NCI-H2081 (cell line): ENCODE measurements at places on chromosomes 3 and 15.
A peak's percentile ranks its signal among the peaks of the same experiment; 100 is the strongest.

DNA sequence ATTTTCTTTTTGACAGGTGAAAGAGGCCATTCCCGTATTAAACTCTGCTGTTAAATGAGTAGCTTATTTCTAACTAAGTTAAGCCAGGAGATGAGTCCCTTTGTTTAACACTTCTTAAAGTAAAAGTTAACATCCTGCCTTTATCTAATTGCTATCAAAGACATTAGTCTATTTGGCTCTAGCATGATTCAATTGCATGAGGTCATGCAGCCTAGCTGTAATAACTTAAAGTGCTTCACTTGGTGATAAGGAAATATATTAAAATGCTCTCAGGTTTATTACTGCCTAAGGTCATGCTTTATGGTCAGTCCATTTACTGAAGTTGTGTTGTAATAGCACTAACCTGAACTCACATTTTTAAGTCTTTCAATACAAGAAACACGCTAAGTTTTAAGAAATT, 82.3 kb upstream of the MLF1 start:
- DNase-seq: no peak

GRCh38 chr3:168341192-168341815, 245.6 kb upstream of the GOLIM4 start:
- DNase-seq: no peak

GRCh38 chr3:13495351-13495813, 15.3 kb downstream of the HDAC11 start:
- DNase-seq: no peak

- DNase-seq: no peak
These were observed 216.3 kb downstream of the RPLP1 start for GRCh38 chr15:69668963-69669362.

- no peak for DNase-seq
These were observed 26.5 kb upstream of the RYK start for GRCh38 chr3:134277066-134277660.

GRCh38 chr3:106512846-106513245, 644.0 kb upstream of the CBLB start:
- no peak for DNase-seq

- no peak for DNase-seq
These were observed 72.5 kb downstream of the UMPS start for GRCh38 chr3:124802702-124803101.

- no peak for DNase-seq
These were observed 9.2 kb downstream of the SPSB4 start for GRCh38 chr3:141060327-141060726.

DNA sequence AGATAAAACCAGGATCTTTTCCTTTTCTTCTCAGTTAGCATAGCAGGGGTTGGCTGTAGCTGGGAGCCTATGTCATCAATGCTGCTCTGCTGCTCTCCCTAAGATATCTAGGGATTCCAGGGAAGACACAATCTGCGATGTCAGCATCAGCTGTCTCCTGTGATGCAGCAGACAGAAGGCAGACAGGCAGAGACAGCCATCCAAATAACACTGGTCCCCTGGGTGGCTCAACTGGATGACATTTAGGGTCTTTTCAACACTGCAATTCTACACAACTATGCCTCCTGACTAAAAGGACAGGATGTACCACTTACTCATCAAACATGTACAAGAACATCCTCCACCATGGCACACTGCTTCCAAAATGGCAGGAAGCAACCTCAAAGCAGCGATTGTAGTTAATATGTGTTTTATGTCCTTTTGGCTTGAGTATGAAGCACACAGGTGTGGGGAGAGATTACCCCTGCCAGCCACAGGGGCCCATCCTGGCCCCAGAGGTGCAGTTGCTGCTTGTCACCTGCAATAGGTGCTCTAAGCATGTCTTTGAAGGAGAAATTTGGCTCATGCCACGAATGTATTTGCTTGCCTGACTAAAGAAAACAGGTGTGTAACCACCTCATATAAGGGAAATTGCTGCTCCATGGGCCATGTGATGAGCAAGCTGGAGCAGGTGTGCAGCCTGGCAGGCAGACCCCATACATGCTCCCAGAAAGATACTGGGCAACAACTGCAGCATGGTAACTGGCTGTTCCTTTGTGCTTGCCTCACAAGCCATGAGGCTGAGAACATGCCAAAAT, 357.8 kb downstream of the VPS13C start:
- peak; percentile 90 for DNase-seq

- no peak for DNase-seq
These were observed 5.9 kb upstream of the POLG start for GRCh38 chr15:89340573-89340972.

- no peak for DNase-seq
These were observed 279.5 kb downstream of the ULK4 start for GRCh38 chr3:41682382-41682781.

DNA sequence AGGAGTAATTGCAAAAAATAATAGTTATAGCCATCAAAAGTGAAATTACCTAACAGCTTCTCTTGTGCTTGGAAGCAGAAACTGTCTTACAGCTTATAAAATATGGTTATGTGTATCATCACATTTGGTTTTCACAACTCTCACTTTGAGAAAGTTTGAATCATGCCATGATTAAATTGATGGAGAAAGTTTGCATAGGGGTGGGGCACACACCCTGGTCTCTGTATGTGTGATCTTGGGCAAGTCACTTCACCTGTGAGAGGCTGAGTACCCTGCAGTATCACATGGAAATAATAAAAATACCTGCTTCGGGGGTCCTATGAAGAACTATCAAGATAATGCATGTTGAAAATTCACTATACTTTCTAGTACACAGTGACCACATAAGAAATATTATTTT, 471.4 kb downstream of the RAP2B start:
- no peak for DNase-seq

GRCh38 chr15:65576664-65577063, 34.3 kb downstream of the INTS14 start:
- DNase-seq: no peak

DNA sequence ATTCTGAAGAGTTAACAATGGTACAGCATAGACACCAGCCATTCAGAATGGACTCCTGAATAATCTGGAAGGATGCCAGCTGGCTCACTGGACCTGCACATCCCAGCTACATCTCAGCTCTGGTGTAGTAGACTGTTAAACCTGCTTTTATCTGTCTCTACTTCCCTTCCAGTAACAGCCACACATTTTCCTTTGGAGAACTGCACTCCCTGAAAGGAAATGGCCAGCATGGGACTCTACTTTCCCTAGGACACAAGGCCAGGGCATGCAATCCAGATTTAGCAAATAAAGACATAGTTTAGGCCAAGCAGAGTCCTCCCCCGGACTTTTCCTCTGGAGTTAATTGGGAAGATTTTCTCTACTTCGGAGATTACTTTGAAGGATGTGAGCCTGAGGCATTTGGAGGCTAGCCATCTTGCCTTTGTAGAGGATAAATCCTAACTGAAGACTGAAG, 82.7 kb upstream of the TCF12 start:
- DNase-seq: no peak

GRCh38 chr3:2727610-2728318, 382.4 kb downstream of the IL5RA start:
- peak; percentile 41 for DNase-seq

- DNase-seq: no peak
These were observed 41.5 kb downstream of the ADGRG7 start for GRCh38 chr3:100650651-100651619.
